ENCODE measurements at places on chromosomes 3 and 15.

- DNase-seq = no peak
These were observed 52.3 kb downstream of the CCNL1 start for GRCh38 chr3:157107644-157108133.

DNA sequence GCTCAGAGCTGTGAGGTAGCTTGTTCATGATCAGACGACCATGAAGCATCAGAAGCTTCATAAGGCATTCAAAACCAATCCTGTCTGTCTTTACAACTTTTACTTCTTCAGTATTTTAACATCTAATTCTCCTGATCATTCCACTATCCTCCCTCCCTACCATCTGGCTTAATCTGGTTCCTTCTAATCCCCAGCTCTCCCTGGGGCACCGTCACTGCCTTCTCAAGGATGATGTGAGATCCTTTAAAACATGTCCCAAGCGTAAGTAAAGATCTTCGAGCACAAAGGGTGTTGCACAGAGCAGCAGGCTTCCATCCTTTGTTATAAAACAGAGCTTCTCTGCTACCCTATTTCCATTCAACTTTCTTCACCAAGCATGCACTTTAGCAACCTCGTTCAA lies 362.7 kb upstream of the ARRDC4 start:
- DNase-seq = no peak

GRCh38 chr3:125028657-125029056 lies 27.1 kb downstream of the HEG1 start:
- DNase-seq = no peak

GRCh38 chr3:474828-475227 lies 278.3 kb downstream of the CHL1 start:
- DNase-seq = no peak

GRCh38 chr3:149527531-149528339 lies 53.2 kb downstream of the TM4SF4 start:
- no peak for DNase-seq

DNA sequence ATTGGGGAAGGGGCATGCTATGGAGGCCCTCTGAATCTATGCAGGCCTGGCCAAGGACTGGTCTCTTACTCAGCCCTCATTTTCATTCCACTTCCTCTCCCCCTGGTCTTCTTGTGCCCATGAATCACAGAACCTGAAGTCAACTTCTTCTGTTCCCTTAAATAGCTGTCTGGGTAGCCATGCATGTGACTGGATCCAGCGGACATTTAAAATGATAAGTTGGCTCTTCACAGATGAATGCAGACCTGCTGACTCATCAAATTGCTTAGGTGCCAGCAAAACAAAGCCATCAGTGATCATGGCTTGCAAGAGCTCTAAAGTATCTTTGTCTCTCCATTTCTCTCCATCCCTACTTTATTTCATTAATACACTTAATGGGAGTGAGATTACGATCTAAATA lies 90.1 kb upstream of the CADPS start:
- DNase-seq = no peak

- DNase-seq = no peak
These were observed 49.5 kb downstream of the CYP11A1 start for GRCh38 chr15:74317820-74318375.

GRCh38 chr3:24968036-24968435 lies 460.0 kb upstream of the RARB start:
- no peak for DNase-seq

DNA sequence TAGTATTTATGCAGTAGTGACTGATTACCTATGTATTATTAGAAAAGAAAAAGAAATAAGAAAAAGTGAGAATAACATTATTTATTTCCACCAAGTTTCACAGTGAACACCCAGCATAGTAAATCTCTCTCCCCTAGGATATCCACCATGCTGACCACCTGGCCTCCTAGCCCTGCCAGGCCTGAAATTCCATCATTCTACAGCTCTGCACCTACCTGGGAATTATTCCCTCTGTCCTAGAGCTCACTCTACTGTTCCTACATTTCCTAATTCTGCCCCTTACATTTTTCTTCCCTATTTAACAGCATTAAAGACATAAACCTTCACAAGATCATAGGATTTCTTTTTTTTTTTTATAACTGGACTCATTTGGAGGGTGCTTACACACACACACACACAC lies 525.3 kb upstream of the PPP2R3A start:
- no peak for DNase-seq

DNA sequence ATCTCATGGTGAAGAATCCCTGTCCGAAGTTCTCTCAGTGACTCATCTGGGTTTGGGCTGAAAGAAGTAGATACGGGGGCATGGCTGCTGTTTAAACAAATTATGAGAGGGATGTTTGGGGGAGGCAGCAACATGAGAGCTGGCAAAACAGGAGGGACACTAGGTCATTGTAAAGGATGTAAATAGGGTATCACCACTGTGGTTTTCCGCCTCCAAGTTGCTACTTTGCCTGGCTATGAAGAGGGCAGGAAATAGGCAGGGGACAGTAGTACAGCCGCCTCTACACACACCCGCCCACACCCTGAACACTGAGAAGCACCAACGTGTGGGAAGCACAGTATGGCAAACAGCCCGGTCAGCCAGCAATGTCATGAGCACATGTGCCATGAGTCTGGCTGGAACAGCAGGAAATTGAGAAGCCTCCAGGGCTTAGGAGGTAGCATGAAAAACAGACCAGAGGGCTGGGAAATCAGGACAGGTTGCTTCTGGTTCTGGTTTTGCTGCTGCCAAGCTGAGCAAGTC lies 17.1 kb downstream of the HEXA start:
- DNase-seq = no peak

DNA sequence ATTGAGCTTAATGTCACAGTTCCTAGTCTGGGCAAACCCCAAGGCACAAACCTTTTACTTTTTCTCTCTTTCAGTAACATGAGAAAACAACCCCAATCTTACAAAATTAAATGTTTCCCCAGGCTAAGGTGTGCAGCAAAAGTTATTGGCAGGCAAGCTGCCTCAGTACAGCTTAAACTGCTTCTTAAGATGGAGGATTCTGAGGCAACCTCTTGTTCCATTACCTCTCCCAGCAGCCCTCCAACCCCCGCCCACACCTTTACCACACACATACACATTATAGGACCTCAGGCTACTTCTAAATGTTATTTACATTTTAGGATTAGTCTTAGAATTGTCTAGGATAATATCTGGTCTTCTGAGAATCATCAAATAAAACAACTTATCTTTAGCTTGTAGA lies 22.3 kb upstream of the CBLB start:
- no peak for DNase-seq
